ENCODE measurements at places on chromosomes 5 and 9.

GRCh38 chr9:75962013-75962661 is 71.7 kb downstream of the PCSK5 start:
- H3K4me3 ChIP-seq = no peak overlapping the region
- H3K36me3 ChIP-seq = no peaks in the 10 kb centered on the region

GRCh38 chr5:55742778-55743177 is 4.9 kb downstream of the DDX4 start:
- no peak overlapping the region for H3K4me3 ChIP-seq
- H3K4me1 ChIP-seq = no peaks in the 10 kb centered on the region
- no peaks in the 10 kb centered on the region for H3K27me3 ChIP-seq
- H3K27ac ChIP-seq = no peak overlapping the region
- DNase-seq = no peak

DNA sequence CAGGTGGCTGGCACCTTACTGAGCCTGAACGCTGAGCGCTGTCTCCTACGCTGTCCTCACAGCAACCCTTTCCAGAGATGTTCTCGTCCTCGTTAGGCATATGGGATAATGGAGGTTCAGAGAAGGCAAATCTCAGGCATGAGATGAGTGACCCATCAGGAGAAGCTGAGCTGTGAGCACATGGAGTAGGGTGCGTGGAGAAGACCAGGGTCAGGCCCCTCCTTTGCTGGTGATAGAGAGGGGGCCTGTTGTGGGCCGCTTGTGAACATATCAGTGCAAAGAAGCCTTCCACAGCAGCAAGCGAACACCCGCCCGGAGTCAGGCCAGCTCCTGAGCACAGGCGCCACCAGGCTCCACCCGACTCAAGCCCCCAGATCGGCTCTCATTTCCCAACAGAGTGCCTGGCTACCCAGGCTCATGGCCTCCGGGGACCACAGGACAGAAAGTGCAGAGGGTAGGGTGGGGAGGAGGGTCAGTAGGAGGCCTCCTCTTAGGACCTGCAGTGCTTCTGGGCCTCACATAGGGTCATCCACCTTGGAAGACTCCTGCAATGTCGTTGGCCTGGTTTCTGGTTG is 15.0 kb upstream of the TIFAB start:
- no peak overlapping the region for H3K4me3 ChIP-seq
- peaks cover 6% of the 10 kb centered on the region for H3K4me1 ChIP-seq
- no peak for DNase-seq
- H3K36me3 ChIP-seq = no peaks in the 10 kb centered on the region
- no peak overlapping the region for H3K27ac ChIP-seq

DNA sequence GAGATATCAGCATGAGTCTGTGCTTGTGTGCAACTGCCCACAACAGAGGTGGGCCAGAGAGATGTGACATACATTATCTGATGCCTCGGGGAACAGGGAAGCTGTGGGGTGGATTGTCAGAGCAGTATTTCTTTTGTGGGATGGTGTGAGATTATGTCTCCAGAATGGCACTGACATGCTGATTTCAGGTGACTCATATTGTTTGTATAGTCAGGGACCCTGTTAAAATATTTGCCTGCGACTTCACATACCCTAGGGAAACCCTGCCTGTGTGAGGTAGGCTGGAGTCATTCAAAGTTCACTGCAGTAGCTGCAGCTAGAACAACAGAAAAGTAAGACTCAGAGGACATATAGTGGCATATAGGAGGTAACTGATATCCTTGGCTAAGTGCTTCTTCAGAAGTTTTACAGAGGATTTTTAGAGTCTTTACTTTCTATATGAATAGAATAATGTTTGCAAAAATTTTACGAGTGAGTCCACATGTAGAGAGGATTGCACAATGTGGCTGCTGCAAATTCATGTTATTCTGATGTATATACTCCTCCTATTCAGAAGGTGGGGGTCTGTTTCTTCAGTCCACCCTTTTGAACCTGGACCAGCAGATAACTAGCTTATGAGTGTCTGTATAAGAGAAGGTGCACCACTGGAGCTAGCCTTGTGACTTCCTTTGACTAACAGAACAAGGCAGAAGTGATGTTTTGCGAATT is 89.3 kb downstream of the MACIR start:
- no peak overlapping the region for H3K27ac ChIP-seq
- DNase-seq = no peak
- no peaks in the 10 kb centered on the region for H3K27me3 ChIP-seq
- no peak overlapping the region for H3K4me3 ChIP-seq
- no peaks in the 10 kb centered on the region for H3K4me1 ChIP-seq

GRCh38 chr5:9670371-9670770 is 40.2 kb upstream of the TAS2R1 start:
- no peak for DNase-seq
- H3K36me3 ChIP-seq = no peaks in the 10 kb centered on the region
- no peaks in the 10 kb centered on the region for H3K27me3 ChIP-seq
- H3K4me1 ChIP-seq = no peaks in the 10 kb centered on the region

DNA sequence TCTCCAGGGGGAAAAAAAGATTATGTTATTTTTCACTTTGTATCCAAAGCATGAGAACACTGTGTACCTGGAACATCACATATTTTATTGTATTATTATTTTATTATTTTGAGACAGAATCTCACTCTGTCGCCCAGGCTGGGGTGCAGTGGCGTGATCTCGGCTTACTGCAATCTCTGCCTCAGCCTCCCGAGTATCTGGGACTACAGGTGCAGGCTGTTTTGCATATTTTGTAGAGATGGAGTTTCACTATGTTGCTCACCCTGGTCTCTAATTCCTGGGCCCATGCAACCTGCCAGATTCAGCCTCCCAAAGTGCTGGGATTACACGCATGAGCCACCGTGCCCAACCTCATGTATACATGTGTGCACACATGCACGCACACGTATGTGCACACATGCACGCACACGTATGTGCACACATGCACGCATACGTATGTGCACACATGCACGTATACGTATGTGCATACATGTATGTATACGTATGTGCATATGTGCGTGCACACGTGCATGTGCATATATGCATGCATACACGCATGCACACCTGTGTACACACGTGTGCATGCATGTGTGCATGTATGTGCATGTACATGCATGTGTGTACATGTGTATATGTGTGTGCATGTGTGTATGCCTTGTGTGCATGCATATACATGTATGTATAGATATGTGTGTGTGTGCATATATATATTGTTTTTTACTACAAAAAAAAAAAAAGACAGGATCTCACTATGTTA is 9.5 kb upstream of the UGCG start:
- no peaks in the 10 kb centered on the region for H3K36me3 ChIP-seq
- no peaks in the 10 kb centered on the region for H3K27me3 ChIP-seq
- DNase-seq = no peak
- no peak overlapping the region for H3K27ac ChIP-seq

- DNase-seq = no peak
- H3K4me3 ChIP-seq = no peak overlapping the region
- no peaks in the 10 kb centered on the region for H3K36me3 ChIP-seq
Measured at GRCh38 chr5:165714598-165714997, 2209.2 kb downstream of the MAT2B start.

DNA sequence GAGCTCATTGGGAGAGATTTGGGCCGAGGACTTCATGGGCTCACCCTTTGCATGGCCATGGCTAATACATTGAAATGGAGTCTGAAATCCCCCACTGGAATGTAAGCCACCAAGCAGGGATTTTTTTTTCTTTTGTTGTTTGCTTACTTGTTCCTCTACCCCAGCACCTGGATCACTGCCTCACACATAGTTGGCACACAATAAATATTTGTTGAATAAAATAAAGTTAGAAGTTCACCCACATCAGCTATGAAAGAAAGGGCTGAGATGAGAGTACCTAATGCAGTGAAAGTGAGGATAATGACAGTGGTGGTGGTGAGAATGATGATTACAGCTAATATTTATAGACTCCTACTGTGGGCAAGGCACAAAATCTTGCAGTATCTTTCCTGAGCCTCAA is 98.1 kb upstream of the ANXA1 start:
- no peaks in the 10 kb centered on the region for H3K36me3 ChIP-seq
- no peak overlapping the region for H3K27ac ChIP-seq
- H3K4me3 ChIP-seq = no peak overlapping the region
- H3K4me1 ChIP-seq = no peaks in the 10 kb centered on the region
- DNase-seq = no peak

- no peaks in the 10 kb centered on the region for H3K27me3 ChIP-seq
- DNase-seq = no peak
- no peaks in the 10 kb centered on the region for H3K4me1 ChIP-seq
- no peaks in the 10 kb centered on the region for H3K36me3 ChIP-seq
- no peak overlapping the region for H3K4me3 ChIP-seq
Measured at GRCh38 chr5:170469414-170469813, 34.4 kb upstream of the KCNIP1 start.
